ENCODE measurements at places on chromosomes 5 and 9.

DNA sequence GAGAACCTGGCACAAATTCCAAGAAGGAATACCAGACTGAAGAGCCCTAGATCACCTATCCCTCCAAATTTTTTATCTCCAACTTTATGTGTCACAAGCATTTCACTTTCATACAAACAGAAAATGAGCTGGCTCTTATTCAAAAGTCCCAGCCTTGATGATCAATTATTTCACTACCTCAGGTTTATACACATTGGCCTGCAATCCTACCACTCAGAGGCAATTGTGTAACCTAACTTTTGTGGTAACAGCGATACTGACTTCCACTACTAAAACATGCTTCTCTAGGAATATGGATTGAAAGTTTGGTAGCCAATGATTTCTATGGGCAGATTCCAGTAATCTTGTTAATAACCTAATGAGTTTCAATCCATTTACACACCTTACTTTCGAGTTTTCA lies 10.5 kb downstream of the RNF38 start:
- DNase-seq, result no peak

- DNase-seq, result no peak
Observed at GRCh38 chr5:137366526-137366925, 132.6 kb downstream of the SPOCK1 start.

DNA sequence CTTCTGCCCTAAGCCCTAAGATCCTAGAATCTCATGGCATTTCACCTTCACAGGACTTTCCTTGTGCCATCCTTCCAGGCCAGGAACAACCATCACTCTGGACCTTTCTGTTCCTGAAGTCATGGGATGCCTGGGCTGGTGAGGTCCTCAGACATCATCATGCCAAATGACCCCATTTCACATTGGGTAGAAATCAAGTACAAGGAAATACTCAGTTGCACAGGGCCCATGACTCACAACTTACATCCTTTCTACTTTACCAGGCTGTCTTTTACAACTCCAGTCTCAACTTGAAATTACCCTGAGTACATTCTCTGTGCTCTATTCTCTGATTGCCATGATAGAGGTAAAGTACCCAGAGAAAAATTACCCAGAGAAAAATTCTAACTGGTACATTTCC lies 167.1 kb downstream of the PIK3R1 start:
- peak; percentile 22 for DNase-seq

GRCh38 chr9:96242811-96243210 lies 59.2 kb downstream of the HSD17B3 start:
- no peak for DNase-seq

- no peak for DNase-seq
Observed at GRCh38 chr5:10455277-10455670, 13.6 kb downstream of the ROPN1L start.

GRCh38 chr5:9468060-9468388 lies 77.9 kb downstream of the SEMA5A start:
- peak; percentile 98 for DNase-seq

DNA sequence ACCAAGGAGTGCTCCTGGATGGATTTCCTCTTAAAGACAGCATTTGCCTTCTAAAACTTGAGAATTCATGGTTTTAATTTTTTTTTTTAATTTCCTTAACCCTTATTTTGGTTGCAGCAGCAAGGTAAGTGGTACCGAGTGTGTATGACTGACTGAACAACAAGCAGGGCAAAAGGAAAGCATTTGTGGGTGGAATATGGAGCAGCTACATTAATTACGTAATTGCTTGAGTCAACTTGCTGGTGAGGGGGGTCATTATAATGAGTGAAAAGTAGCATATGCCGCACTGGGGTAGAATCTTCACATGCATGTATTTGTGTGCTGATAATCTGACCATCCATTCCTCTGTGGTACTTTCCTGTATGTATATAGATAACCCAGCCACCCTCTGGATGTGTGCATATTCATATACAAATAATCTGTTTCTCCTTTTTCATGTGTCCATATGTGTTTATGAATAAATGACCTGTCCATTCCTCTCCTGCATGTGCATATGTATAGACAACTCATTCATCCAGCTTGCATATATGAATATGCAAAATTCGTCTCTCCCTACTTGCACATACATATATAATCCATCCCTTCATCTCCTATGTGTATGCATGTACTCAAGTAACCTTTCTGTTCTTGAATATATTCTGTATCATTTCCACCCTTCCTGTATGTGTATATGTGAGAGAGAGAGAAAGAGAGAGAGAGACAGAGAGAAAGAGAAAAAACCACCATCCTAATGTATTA lies 147.5 kb upstream of the RUSC2 start:
- DNase-seq, result no peak

- DNase-seq, result no peak
Observed at GRCh38 chr9:98781588-98782383, 14.6 kb downstream of the ANKS6 start.

- no peak for DNase-seq
Observed at GRCh38 chr5:62647241-62647640, 68.6 kb downstream of the LRRC70 start.

- no peak for DNase-seq
Observed at GRCh38 chr5:56176871-56177533, 56.1 kb downstream of the ANKRD55 start.

DNA sequence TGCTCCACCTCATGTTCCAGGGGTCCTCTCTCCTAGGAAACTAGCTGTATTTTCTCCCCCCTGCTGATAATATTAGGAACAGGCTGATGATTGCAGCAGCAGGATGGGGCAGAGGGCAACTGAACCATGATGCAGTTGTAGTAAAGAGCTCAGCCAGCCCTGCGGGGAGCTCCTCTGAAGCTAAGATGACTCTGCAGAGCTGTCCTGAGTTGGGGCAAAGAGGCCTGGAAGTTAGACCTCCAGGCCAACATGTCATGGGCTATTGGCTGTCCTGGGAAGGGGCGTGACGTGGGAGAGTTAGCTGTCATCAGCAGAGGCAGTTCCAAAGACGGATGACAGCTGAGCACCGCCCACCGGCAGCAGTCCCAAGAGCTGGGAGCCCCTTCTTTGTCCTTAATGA lies 6.6 kb upstream of the FBP1 start:
- no peak for DNase-seq

DNA sequence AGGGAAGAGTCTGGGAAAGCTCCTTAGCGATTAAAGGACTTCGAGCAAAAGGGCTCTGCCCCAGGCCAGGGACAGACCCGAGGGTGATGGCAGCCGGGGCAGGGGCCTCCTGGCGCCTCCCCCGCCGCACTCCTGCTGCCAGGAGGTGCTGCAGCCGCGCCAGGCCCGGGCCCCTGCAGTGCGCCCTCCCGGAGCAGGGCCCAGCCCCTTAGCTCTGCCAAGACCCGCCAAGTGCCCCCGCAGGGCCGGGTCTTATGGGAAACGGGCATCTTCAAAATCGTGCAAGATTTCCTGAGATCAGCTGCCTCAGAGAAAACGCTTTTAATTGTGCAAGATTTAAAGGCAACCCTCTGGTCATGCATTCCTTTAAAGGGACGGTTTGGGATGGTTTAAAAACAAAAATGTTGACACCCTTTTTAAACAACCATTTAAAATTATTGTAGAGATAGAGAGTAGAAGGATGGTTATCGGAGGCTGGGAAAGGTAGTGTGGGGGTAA lies 52.4 kb downstream of the CDC14B start:
- DNase-seq, result peak; percentile 17

- DNase-seq, result no peak
Observed at GRCh38 chr5:17727098-17727497, 92.8 kb downstream of the TAF11L14 start.

DNA sequence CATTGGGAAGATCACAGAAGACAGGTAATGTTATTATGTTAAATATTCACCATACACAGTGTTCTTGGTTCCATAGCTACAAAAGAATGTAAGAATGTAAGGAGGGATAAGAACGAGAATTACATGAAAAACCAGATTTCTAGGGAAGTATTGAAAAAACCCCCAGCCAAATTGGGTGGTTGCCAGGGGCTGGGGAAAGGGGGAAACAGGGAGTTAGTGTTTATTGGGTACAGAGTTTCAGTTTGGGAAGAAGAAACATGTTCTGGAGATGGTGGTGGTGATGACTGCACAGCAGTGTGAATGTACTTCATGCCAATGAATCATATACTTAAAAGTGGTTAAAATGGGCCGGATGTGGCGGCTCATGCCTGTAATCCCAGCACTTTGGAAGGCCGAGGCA lies 40.3 kb downstream of the GLRX start:
- DNase-seq, result no peak

- no peak for DNase-seq
Observed at GRCh38 chr5:53917826-53918225, 357.4 kb downstream of the NDUFS4 start.

GRCh38 chr9:131589124-131589711 lies 43.9 kb downstream of the PRRT1B start:
- no peak for DNase-seq

DNA sequence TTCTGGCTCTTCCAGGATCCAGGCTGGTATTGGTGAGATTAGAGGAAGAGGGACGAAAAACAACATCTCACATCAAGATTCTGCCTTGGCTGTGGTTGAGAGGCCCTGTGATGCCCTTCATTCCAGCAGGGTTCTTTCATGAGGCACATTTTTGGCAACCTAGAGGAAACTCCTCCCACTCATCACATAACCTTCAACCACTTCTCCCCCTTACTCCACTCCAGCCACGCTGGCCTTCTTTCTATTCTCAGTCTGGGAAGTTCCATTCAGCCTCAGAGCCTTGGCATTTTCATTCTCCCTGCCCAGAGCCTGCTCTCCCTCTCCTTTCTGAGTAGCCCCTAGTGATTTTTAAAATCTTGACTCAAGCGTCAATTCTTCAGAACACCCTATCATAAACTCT lies 337.5 kb downstream of the ZSWIM6 start:
- no peak for DNase-seq

DNA sequence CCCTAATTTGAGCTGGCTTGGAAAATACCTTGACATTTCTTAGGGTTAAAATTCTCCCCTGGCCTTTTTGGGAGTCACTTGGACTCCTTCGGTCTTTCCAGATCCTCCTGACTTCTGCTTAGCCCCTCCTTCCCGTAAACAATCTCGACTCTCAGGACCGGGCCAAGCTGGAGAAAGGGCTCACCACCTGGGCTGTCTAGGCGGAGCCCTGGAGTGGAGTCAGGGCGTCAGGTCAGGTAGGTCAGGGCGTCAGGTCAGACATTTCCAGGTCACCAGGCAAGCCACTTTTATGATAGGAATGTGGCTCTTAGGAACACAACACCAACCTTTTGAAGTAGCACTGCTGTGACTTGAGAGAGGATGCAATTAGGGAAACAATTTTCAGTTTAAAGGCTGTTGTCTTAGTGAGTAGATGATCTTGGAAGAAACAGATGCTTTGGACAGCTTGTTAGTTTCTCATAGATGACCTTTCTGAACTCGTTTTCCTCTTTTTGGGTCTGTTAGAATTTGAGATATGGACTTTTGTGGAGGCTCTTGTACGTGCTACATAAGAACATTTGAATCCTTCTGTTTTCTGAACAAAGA lies 12.8 kb downstream of the OSTF1 start:
- no peak for DNase-seq

GRCh38 chr5:139514486-139514856 lies 31.9 kb upstream of the STING1 start:
- DNase-seq, result peak; percentile 38

- DNase-seq, result no peak
Observed at GRCh38 chr9:99169982-99170761, 51.6 kb downstream of the ALG2 start.

DNA sequence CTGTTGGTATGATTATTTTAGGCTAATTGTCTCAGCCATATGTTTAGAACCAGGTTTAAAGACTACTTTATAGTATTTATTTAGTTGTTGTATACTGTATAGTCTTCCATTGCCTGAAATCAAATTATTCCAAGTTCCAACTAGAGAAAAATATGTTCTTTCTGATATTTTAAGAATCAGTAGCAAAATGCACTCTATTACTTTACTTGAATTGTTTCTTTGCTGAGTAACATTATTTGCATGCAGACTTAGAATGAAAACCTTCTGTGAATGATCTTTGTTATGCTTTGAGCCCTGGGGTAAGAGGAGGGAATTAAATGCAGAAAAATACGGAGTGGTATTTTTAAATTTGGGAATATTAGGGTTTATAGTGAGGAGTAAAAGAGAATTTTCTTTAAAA lies 47.9 kb downstream of the MEGF10 start:
- DNase-seq, result no peak

DNA sequence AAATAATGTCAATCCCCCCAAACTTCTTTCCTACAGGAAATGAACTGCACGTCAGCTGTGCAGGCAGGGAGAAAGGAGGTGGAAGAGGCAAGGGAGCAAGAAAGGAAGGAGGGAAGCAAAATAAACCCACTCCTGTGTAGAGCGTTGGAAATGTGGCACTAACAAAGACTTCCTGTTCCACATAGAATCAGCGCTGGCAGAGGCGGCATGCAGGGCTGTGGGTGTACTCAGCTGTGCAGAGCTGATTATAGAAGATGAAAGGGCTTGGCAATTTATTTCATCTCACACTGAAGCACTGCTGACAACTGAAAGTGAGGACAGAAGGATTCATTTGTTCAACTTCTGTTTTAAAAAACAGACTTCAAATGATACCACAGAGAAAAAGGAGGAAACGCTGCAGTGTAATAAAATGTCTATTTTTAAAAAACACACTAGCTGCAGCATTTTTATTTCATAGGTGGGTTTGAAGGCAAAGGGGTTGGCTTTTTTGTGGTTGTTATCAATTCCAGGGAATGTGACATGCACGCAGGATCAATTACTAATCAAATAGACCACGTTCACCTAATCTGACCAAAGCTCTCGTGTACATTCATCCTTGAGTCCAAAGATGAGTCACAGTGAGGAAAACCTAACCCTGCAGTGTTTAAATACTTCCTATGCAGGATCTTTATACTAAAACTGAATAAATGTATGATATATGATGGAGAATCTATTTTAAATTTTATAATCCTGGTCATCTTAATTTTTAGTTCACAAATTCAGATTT lies 583.5 kb downstream of the ZNF608 start:
- DNase-seq, result peak; percentile 57

DNA sequence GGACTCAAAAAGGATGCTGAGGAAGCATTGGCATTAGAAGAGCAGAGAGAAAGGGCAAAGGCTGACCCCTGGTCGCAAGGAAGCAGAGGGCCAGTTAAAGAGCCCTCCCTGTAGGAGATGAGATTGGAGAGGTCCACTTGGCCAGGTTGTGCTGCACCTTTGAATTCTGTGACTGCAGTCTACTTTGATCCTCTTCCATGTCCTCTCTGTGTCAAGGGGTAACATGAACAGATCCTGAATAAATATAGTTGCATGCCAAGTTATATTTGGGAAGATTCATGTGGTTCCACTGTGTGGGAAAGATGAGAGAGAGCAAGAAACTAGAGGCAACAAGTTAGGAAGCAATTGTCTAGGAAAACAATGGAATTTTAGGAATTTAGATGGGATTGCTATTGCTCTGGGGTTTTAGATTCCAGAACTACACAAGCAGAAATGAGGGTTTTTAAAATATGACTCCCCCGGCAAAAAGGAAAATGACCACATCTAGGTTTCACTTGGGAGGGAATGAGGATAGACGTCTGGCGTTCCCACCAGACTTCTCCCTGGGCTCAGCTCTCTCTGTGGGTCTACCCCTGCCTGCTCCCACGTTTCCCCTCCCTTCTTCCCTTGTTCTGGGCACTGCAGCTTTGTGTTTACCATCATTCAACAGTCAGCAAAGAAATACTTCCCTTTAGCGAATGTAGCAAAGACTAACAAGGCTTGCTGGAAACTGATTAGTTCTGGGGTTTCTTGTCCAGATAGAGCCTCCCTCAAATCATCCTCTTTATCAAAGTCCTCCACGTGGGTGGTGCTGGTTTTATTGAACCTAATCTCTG lies 63.6 kb downstream of the SNX18 start:
- peak; percentile 5 for DNase-seq

- DNase-seq, result no peak
Observed at GRCh38 chr9:4022435-4023067, 277.3 kb downstream of the GLIS3 start.

All from HT1080 (cell line).